ENCODE measurements at places on chromosomes 7 and 10.

DNA sequence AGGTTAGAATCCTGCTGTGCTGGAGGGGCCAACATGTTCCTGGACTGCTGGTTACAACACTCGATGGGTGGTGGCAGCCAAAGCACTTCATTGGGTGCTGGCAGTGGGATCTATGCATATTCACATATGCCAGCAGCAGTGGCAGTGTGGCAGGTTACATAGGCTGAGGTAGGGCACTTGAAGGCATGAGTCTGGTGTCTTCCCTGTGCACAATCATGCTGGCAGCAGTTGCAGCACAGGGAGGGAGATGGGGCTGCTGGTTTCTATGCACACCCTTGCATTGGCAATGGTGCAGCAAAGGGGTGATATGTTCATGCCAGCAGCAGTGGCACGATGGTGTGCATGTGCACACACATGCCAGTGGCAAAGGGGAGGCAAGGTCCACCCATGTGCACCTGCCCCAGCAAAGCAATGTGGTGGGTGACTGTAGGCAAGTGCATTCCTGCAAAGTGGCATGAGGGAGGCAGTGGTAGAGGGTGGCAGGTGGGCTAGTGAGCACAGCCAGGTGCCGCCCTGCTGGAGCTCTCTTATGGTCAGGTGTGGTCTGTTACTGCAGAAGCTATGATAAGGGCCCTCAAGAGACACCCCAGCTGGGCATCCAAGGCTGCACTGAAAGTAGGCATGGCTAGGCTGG, 356.2 kb upstream of the STEAP1 start:
- no peak for DNase-seq

DNA sequence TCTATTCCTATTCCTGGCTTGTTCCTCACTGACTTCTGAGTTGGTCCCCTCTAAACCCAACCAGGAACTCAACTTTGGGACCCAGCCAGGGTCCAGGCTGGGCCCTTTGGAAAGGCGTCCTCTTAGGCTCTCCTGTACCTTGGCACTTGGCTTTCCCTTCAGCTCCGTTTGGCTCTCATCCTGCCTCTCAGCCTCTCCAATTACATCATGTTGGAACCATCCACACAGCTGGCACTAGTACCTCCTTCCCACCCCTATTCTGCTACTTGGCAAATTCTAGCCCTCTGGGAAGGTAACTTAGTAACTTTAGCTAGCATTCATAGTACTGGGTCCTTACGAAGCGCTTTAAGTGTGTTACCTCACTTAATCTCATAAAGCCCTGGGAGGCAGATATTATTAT, 205.3 kb upstream of the HABP2 start:
- DNase-seq = no peak

DNA sequence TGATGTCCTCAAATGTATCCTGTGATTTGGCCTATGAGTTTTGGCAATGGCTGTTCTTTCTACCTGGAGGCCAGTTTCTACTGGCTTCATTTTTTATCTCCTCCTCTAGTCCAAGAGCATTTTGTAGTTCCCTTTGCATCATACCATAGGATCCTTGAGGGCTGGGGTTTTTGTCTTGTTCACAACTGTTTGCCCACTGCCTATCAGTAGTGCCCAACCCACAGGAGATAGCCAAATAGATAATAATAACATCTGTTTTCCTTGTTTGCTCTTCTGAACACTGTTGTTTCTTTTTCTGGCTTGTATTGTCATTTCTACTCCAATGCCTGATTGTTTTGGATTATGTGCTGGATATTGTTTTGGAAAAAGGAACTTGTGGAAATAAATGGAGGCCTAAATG, 3.4 kb downstream of the CDK1 start:
- no peak for DNase-seq

DNA sequence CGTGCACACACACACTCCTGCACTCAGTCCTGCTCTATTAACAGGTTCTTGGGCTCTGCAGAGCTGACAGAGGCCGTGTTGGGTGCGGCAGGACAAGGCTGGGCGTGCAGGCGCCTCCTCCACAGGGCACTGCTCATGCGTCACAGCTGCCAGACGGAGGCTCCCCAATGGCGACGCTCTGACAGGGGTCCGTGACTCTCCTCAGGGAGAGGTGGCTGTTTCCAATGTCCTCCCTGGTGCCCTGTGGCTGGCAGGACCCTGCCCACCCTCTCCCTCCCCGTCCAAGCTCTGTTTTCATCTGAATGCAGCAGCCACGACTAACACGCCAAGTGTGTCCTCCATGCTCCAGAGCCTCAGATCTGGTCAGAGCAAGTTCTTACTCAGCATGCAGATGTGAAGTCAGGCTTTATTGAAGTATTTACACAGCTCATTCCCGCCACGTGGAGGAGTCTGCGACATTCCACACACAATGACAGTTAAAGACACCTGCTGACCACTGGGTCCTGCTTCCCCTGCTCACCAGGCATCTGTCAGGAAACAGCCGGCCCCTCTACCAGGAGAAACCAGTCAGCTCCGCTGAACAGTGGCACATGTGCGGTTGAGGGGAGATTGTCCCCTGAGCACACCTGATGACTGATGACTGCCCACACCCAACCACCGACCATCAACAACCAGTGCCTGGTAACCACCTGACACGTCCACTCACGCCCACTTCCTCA, 116.7 kb downstream of the VIPR2 start:
- no peak for DNase-seq

GRCh38 chr10:126663328-126663727, 7.2 kb downstream of the C10orf90 start:
- DNase-seq = peak; percentile 0

DNA sequence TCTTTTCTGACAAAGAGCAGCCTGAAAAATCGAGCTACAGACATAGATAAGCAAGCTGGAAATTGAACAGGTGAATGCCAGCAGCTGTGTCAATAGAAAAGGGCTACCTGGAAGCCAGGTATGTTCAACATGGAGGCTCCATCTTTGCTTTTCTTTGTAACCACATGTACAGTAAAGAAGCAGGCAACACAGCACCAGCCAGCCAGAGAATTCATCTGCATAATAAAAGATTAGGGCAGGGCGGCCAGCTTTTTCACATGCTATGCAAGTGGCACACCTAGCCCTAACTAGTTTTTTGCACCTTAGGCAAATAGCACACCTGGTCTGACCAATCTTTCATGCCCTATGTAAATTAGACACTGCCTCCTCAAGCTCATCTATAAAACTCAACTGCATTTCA, 25.7 kb downstream of the COG5 start:
- no peak for DNase-seq

- no peak for DNase-seq
Observed at GRCh38 chr10:105063796-105064195, 422.7 kb downstream of the SORCS3 start.

DNA sequence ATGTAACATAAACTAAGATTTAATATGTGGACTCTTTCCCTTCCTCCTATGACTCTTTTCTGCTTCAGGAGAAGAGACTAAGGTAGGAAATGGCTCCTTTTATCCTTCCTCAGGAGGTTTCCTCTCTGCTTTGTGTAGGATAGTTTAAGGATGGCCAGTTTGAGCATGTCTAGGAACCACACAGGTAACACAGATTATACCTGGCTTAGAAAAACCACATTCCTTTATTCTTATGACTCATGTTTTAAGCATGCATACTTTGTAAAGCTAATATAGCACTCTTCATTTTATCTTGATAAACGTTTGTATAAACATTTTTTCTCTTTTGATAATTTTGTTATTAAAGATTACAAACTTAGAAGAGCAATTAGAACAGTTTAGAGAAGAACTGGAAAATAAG, 57.8 kb downstream of the CYP51A1 start:
- no peak for DNase-seq

GRCh38 chr10:107059872-107060271, 104.6 kb downstream of the SORCS1 start:
- DNase-seq = no peak
